ENCODE measurements at places on chromosomes 2 and 18.
A peak's percentile ranks its signal among the peaks of the same experiment; 100 is the strongest.

DNA sequence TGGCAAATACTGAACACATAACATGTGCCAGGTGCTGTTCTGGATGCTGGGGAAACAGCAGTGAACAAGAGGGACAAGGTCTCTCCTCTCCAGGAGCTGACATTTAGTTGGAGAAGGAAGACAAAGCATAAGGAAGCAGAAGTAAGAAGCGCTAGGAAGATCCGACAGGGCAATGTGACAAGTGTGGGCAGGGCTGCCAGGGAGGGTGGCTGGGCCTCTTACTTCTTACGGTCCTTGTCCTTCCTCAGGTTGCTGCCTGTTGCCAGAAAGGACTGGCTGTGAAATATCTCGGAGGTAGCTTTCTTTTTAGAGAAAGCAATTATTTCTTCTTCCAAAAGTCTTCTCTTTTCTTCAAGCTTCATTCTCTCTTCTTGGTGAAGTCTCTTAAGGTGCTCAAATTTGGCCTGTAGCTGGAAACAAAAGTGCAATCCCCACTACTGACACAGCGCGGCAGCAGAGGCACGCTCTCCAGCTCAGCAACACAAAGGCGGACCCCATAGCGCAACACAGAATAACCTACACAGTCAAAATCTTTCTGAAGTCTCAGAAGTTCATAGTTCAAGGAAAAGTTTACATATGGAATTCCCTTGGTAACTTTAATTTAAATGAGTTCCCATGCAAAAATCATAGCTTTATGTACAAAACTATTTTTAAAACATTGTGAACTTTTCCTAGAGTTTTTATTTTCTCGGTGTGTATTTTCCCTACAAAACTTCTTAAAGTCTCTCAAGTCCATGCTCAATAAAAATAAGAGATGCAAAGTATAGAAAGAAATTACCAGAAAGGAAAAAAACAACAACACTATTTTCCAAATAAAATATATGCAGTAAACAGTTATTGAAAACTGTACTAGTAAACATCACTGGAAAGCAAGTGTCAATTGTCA lies 67.7 kb downstream of the SEPTIN10 start:
- DNase-seq, result peak; percentile 73

- DNase-seq, result no peak
Observed at GRCh38 chr2:223457301-223457700, 144.9 kb downstream of the SCG2 start.

GRCh38 chr2:5725794-5726463 lies 33.7 kb downstream of the SOX11 start:
- no peak for DNase-seq

DNA sequence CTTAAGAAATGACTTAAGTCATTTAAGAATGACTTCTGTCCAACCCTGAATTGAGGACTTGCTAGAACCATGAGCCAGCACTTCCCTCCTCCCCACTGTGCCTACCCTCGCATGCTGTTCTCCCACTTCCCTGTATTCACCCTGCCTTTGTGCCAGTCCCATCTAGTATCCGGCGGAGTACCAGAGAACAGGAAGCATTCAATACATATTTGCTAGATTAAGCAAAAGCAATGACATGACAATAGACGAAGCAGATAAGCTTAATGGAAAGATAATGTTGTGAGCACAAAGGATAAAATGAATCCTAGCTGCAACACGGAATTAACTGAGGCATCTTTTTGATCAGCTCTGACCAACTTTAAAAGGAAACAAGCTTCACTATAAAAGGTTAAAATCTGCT lies 328.5 kb downstream of the TDRD15 start:
- no peak for DNase-seq

GRCh38 chr2:108877506-108877905 lies 90.9 kb downstream of the CCDC138 start:
- DNase-seq, result no peak

DNA sequence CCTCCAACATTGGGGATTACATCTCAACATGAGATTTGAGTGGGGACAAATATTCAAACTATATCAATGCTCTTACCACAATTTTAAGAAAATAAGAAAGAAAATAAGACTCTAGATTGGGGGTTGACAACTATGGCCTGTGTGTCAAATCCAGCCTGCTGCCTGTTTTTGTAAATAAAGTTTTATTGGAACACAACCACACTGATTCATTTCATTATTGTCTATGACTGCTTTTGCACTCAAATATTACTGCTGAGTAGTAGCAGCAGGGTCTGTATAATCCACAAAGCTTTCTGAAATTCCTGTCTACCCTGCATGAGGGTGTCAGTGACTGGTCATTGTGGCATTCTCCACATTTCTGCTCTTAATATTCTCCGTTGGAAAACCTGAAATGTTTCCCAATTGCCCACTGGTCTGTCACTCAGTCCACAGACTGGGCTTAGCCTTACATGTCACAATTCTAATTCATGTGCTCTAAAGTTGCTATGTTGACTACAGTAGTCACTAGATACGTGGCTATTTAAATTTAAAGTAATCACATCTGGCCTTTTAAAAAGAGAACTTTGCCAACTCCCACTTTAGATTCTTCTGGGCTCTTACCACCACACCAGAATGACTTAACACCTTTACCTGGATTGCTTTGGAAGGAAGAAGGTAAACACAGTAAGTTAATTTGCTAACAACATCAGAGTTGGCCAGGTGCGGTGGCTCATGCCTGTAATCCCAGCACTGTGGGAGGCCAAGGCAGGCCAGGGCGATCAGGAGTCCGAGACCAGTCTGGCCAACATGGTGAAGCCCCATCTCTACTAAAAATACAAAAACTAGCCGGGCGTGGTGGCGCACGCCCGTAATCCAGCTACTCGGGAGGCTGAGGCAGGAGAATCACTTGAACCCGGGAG lies 86.9 kb downstream of the CLHC1 start:
- no peak for DNase-seq

GRCh38 chr2:70943205-70943871 lies 7.6 kb downstream of the ATP6V1B1 start:
- DNase-seq, result no peak

GRCh38 chr2:171522052-171522787 lies at the start of gene CYBRD1:
CYBRD1 (plus strand) TSS chr2:171522474; CDS start chr2:171522546, 72 bp downstream.
- peak; percentile 95 for DNase-seq

- DNase-seq, result no peak
Observed at GRCh38 chr18:40019797-40020392, 1935.1 kb upstream of the PIK3C3 start.

DNA sequence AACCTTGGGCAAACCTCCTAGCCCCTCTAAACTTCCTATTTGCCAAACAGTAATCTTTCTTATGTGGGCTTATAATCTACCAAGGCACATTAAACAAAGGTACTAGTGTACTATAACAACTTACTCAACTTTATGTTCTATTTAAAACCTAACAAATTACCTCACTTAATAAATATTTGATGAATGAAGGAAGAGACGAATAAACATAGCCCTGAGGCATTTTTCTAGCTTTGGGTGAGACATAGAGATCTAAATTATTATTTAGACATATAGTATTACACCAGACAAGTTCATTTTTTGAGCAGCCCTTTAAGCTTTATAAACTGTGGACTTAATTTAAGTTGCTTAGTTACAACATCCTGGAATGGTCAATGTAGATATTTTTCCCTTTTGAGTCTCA lies 104.6 kb downstream of the UNC80 start:
- DNase-seq, result no peak

DNA sequence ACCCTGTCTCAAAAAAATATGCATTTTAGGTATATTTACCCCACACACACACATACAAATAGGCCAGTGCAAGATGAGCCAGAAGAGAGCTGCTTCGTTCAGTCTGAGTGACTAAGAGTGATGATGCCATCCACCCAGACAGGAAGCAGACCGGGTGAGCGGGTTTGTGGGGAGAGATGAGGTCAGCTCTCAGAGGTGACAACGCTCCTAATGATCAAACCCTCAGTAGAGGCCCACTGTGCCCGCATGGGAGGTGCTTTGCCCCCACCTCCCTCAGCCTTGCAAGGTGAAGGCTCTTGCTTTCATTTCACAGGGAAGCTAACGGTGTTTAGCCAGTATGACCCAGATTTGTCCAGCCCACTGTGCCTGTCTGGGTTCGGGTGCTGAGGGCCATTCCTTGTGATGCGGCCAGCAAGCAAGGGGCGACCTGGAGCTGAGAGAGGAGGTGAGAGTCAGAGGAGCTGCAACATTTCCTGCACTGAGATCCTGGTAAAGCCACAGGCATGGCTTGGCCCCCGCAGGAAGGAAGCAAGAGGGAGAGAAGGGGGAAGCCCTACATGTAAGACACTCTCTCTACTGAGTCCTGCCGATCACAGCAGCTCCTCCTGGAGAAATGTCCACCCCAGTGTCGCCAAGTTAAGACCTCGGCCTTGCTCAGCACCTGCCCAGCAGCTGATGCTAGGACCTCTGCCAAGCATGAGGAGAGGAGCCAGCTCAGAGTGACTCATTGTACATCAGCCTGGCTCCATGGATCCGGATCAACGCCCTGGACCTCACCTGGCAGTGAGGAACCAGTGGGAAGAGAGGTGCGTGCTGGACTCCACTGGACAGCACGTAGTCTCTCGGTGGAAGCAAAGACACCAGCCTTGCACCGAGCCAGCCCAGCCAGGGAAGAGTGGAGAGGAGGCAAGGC lies 37.0 kb downstream of the NIFK start:
- peak; percentile 90 for DNase-seq

DNA sequence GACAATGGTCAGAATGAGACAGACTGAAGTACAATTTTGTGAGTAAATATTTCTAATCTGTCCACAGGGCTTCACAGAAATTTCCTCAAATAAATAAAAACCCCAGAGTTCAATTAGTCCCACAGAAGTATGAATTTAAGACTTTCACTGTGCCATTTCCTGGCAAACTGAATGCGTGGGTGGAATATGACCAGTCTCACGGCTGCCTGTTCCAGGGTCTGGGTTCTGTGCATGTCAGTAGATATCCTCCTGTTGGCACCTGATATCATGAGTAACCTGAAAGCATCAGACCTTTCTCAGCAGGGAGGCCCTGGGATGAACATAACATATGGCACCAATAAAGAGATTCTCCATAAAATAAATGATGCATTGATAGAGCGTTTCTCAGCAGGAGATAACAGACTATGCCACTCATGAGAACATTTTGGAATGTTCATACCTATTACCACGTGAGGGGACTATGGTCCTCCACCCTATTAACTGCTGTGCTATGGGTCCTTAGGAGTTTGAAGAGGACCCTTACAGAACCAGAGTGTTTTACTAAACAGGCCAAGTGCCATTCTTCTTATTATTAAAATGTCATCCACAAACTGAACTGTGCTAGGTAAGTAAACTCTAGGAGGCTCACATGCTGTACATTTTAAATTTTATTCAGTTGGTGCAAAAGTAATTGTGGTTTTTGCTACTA lies 10.6 kb upstream of the MALL start:
- no peak for DNase-seq

GRCh38 chr2:64937687-64938491 lies 51.3 kb upstream of the SLC1A4 start:
- DNase-seq, result no peak

- no peak for DNase-seq
Observed at GRCh38 chr18:12291690-12292089, 16.4 kb upstream of the TUBB6 start.

GRCh38 chr18:78859686-78860085 lies 119.9 kb upstream of the SALL3 start:
- no peak for DNase-seq

DNA sequence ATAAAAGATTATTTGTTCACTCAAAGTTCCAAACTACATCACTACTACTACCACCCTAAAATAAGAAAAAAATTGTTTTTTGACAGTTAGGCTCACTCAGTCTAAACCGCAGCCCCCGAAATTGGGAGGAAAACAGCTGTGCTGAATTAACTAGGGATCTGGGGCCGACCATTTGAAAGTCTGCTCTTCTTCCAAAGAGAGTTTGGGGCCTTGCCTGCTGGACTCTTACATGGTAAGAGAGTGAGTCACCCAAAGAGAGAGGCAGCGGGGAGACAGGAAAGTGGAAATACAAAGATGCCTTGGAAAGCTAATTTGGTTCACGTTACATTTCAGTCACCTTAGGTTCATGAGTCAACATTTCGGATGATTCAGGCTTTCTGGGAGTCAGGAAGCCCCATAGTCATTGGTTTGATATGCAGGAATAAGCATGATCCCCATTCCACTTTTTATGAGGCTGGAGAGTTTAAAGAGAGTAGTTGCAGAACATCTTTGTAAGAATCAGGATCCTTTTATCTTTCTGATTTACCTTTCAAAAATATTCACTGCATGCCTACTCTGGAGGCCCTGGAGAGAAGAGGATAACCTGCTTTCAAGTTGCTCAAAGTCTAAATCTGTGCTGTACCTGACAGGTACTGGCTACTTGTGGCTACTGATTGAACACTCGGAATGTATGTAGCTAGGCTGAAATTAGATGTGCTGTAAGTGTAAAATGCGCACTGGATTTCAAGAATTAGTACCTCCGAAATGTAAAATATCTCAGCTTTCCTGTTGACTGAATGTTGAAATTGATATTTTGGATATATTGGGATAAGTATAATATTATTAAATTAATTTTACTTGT lies 995 bp upstream of the RTN4 start:
- peak; percentile 87 for DNase-seq

DNA sequence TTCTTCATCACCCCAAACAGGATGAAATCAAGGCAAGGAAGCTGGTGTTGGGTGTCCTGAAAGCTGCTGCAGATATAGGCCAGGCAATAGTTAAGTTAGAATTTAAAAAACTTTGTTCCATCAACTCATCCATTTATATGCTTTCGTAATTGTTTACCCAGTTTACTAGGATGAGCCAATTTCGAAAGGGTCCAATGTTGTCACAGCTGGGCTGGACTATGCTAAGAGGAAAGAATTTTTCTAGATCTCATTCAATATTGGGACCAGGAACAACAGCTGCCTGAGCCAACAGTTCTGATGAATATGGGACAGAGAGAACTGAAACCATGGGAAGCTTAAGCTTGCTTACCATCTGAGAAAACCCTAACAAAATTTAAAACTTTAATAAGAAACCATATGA lies 21.6 kb upstream of the SP3 start:
- DNase-seq, result no peak

DNA sequence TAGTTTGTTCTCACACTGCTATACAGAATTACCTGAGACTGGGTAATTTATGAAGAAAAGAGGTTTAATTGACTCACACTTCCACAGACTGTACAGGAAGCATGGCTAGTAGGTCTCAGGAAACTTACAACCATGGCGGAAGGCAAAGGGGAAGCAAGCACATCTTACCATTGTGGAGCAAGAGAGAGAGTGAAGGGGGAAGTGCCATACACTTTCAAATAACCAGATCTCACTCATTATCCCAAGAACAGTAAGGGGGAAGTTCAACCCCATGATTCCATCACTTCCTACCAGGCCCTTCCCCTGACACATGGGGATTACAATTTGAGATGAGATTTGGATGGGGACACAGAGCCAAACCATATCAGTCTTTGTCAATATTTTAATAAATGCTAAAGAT lies 5.0 kb upstream of the CRYGB start:
- DNase-seq, result no peak

GRCh38 chr18:61765097-61765496 lies 127.7 kb downstream of the RNF152 start:
- DNase-seq, result peak; percentile 60

DNA sequence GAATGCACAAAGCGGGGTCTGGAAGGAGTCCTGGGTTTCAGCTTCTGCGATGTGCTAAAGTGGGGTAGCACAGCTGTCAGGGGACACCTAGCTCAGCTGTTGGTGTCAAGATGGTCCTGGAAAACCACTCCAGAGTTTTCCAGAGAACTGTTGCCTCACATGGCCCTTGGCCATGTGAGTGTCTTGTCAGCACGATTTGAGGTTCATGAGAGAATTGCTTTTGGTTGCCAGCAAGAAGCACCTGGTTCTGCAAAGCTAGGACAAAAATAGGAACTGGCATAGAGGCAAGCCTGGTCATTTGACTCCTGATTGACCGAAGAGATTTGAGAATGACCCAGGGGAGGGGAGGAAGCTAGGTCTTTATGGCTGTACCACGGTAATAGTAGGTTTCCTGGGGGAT lies 50.4 kb upstream of the CTLA4 start:
- DNase-seq, result no peak

Data from GM03348 (cell line).